ENCODE measurements at places on chromosomes 3 and 15. TPM values are rescaled to one million over a fixed set of nuclear protein-coding genes. Genes with fewer than 3 reads are reported as not detected.

DNA sequence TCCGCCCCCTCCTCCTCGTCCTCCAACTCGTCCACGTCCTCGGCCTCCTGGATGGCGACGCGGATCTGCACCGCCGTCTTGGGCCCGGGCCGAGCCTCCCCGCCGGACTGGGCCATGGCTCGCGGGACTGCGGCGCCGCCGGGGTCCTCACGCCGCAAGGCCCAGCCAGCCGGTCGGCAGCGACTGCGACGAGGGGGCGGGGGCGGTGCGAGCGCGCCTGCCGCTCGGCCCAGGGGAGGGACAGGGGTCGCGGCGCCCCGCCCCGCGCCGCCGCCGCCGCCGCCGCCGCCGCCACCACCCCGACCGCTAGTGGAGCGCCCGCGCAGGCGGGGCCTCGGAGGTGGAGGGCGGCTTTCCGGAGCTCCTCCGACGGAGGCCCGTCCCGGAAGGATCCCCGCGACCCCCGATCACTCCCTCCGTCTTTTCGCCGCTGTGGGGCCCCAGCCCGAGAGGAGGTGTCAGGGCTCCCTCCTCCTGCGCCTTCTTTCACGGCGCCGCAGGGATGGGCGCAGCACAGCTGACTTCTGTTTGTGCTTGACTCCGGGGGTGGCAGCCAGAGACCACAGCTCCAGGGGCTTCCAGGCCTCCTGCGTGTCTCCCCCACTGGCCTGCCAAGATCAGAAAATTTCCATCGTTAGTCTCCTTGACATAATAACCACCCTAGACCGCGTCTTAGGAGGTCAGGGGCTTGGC is at the start of gene LARP6:
Gene LARP6, minus strand, starts transcription at position 185 of the 693 bp plus-strand sequence. Its CDS starts 69 bp downstream, at position 116.
- peak within 1 kb of the TSS; percentile 87 for H3K27ac ChIP-seq
- H3K36me3 ChIP-seq = peaks cover 9% of the 10 kb centered on the region
- H3K4me3 ChIP-seq = peak within 1 kb of the TSS; percentile 69

DNA sequence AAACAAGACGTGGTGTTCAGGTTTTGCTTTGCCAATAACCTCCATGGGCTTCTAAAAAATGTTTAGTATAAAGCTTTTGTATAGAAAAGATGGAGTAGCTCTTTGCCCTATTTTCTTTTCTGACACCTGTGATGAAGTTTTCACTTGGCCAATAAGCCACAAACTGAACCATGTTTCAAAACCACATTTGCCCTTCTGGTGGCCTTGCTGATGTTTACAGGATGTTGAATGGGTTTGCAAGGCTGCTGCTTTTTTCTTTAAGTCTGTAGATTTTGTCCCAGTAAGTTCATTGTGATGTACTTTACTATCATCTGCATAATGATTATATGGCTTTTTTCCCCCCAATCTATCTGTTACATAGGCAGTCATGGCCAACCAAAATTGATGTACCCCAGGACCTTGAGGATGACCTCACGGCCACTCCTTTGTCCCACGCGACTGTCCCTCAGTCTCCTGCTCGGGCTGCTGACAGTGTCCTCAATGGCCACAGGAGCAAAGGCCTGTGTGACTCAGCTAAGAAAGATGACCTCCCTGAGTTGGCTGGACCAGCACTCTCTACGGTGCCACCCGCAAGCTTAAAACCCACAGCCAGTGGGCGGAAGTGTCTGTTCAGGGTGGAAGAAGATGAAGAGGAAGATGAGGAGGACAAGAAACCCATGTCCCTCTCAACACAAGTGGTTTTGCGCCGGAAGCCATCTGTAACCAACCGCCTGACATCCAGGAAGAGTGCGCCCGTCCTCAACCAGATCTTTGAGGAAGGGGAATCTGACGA is 60.8 kb downstream of the SNRK start:
- no peak for DNase-seq
- no peaks in the 10 kb centered on the region for H3K27me3 ChIP-seq
- peaks cover 58% of the 10 kb centered on the region for H3K36me3 ChIP-seq
- H3K4me3 ChIP-seq = no peak overlapping the region
- peaks cover 12% of the 10 kb centered on the region for H3K4me1 ChIP-seq
- H3K27ac ChIP-seq = no peak overlapping the region

GRCh38 chr15:71093054-71094024 is 21.9 kb upstream of the THSD4 start:
- H3K4me3 ChIP-seq = no peak overlapping the region
- H3K27ac ChIP-seq = no peak overlapping the region
- H3K36me3 ChIP-seq = no peaks in the 10 kb centered on the region

DNA sequence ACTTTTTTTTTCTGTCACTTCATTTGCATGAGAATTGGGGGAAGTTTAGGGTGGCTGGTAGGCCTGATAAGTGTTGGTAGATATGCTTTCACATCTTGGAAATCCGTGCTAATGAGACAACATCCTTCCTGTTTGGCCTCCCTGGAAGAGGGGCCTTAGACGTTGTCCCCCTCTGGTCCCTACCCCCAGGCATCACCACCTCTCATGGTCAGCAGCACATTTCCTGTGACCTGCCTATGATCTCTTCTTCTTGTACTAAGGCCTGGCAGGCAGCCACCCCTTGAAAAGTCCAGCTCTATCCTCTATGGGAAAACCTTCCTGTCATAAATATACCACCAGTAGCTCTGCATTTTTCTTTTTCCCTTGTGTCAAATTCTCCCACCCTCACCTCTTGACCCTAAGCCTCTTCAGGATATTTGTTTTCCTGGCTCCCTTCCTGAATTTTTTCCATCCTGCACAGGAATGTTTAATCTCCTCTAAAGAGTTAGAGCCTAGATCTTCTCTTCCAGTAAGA is 107.8 kb downstream of the SNRK start:
- H3K27ac ChIP-seq = peak overlapping the region; percentile 62
- H3K27me3 ChIP-seq = no peaks in the 10 kb centered on the region

DNA sequence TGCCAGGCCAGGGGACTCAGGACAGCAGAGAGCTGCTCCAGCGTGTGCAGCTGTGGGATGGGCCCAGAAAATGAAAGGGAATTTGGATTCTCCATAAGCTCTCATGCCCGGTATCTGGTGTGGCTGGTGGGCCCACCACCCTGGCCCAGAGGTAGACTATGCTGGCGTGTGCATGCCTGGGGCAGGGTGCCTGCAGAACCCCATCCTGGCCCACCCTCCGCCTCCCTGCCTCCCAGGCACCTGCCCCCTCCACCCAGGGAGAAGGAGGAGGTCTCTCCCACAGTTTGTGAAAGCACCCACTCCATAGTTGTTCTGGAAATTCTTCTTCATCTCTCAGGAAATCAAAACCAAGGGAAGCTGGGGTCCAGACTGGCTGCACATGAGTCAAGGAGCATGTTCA is 112.9 kb downstream of the ADCY5 start:
- H3K4me1 ChIP-seq = no peaks in the 10 kb centered on the region
- no peak for DNase-seq
- no peak overlapping the region for H3K4me3 ChIP-seq
- H3K27me3 ChIP-seq = no peaks in the 10 kb centered on the region
- no peak overlapping the region for H3K27ac ChIP-seq

- H3K27me3 ChIP-seq = no peaks in the 10 kb centered on the region
- H3K27ac ChIP-seq = no peak overlapping the region
- peaks cover 45% of the 10 kb centered on the region for H3K4me1 ChIP-seq
These were observed 64.0 kb downstream of the FLNB start for GRCh38 chr3:58072052-58072762.

DNA sequence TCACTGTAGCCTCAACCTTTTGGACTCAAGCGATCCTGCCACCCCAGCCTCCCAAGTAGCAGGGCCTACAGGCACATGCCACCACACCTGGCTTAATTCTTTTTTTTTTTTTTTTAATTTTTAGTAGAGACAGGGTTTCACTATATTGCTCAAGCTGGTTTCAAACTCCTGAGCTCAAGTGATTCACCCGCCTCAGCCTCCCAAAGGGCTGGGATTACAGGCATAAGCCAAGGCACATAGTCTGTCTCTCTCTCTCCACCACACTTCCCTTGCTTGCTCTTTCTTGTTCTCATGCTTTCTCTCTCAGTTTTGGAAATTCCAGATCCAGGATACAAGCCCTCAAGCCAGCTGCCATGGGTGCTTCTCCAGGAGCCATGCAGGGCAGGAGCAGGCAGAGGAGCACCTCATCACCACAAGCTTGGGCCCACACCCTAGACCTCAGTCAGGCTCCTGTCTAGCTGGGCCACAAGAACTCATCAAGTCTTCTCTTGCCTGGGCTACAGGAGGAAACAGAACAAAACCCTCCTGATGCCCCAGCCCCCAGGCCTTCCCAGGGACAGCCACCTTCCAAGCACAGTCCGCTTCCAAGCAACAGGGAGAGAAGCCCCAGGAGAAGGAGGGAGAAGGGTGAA is 145.3 kb upstream of the LPP start:
- no peaks in the 10 kb centered on the region for H3K36me3 ChIP-seq
- DNase-seq = no peak
- H3K27me3 ChIP-seq = no peaks in the 10 kb centered on the region
- H3K4me1 ChIP-seq = peaks cover 5% of the 10 kb centered on the region

DNA sequence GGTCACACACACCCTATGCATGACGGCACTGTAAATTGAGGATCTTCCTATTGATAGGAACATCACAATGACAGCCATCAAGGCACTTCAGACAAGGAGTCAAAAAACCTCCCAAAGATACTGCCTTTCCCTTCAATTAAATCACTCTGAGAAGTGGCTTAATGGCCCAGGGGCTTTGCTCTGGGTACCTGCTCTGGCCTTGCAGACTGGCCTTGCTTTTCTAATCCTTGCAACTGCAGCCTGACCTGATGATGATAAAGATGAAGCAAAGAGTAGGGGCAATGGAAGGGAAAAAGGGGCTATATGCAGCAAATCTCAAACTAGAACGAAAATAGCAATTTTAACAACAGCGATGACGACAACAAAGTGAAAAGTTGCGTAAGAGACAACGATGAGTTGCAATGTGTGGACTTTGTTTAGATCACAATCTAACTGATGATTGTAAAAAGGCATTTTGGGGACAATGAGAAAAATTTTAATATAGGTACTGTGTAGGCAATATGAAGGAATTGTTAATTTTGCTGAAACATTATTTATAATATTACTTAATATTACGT is 14.6 kb downstream of the ADAMTS9 start:
- H3K4me1 ChIP-seq = peaks cover 8% of the 10 kb centered on the region
- peaks cover 33% of the 10 kb centered on the region for H3K36me3 ChIP-seq
- DNase-seq = no peak
- H3K4me3 ChIP-seq = no peak overlapping the region
- H3K27ac ChIP-seq = no peak overlapping the region

GRCh38 chr3:183300996-183301562 is 48.0 kb downstream of the B3GNT5 start:
- no peaks in the 10 kb centered on the region for H3K27me3 ChIP-seq
- no peak overlapping the region for H3K27ac ChIP-seq
- no peak overlapping the region for H3K4me3 ChIP-seq
- peaks cover 19% of the 10 kb centered on the region for H3K4me1 ChIP-seq

GRCh38 chr3:64536166-64536565 is 151.6 kb downstream of the ADAMTS9 start:
- H3K36me3 ChIP-seq = peaks cover 64% of the 10 kb centered on the region
- peaks cover 15% of the 10 kb centered on the region for H3K4me1 ChIP-seq
- H3K27ac ChIP-seq = no peak overlapping the region
- no peak overlapping the region for H3K4me3 ChIP-seq
- H3K27me3 ChIP-seq = no peaks in the 10 kb centered on the region

DNA sequence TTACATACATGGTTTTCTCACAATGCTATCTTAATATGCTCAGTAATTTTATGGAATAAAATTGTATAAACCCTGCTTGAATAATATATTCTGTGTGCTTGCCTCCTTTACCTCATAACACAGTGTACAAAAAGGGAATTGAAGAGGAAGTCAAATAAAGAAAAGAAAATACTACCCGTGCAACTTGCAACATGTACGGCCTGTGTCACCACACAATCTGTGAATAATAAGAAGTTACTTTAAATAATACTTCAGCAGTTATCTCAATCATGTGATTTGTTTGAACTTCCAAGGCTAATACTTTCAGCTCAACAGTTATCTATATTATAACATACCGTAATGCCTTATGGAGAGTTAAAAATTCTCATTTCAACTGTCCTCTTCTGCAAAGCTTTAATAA is 58.1 kb upstream of the SATB1 start:
- no peaks in the 10 kb centered on the region for H3K27me3 ChIP-seq
- no peak overlapping the region for H3K27ac ChIP-seq
- H3K4me1 ChIP-seq = no peaks in the 10 kb centered on the region
- no peaks in the 10 kb centered on the region for H3K36me3 ChIP-seq
- no peak for DNase-seq

GRCh38 chr3:185729337-185730055 is 95.3 kb downstream of the IGF2BP2 start:
- H3K36me3 ChIP-seq = no peaks in the 10 kb centered on the region
- H3K27ac ChIP-seq = no peak overlapping the region
- peaks cover 15% of the 10 kb centered on the region for H3K4me1 ChIP-seq
- no peak for DNase-seq
- H3K27me3 ChIP-seq = no peaks in the 10 kb centered on the region
- no peak overlapping the region for H3K4me3 ChIP-seq

DNA sequence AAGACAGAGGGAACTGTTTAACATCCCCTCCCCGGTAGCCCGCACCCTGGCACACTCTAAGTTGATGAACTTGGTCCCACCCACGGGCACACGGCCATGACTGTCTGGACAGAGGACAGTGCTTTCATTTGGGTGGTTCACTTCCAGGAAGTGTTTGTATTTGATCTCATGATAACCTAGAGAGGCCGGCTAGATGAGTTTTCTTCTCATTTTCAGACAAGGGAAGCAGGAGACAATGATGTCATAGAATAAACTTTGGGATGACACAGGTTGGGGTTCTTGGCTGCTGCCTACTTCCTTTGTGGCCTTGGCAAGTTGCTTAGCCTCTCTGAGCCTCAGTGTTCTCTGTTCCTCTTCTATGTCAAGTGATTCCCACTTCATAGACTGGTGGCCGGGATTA is 16.1 kb upstream of the LYSMD4 start:
- H3K27ac ChIP-seq = no peak overlapping the region
- DNase-seq = no peak
- H3K27me3 ChIP-seq = no peaks in the 10 kb centered on the region
- H3K4me3 ChIP-seq = no peak overlapping the region

RBPMS2 gene
- total RNA-seq = 0.44 TPM

LRRC31 gene
- total RNA-seq = not detected

SERINC4 gene
- 0.18 TPM for total RNA-seq

NPAP1 gene
- not detected for total RNA-seq

PSMD6 gene
- total RNA-seq = 68.6 TPM

EPHB1 gene
- 3.5 TPM for total RNA-seq
